ENCODE measurements at places on chromosomes 7 and 10. TPM values are rescaled to one million over a fixed set of nuclear protein-coding genes. Genes with fewer than 3 reads are reported as not detected.
A peak's percentile ranks its signal among the peaks of the same experiment; 100 is the strongest.

The PAXIP1 gene
- 10.5 TPM for total RNA-seq

DNA sequence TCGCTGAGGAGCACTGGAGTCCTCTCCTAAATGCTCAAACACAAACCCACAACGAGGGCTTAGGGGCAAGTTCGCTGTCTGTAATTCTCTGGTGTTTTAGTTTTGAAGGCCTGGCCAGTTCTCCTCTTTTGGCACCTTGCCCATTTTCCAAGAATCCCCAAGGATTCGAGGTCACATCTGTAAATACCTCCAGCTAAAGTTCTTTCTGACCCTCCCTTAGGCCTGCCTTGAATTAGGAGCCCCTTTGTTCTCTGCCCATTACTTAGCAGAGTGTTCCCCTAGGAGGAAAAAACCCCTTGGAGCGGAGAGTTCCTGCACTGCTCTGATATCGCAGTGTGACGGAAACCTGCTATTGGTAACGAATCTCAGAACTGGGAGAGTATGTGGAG lies 743 bp upstream of the PYROXD2 start:
- H3K4me1 ChIP-seq: peaks cover 14% of the 10 kb centered on the region
- H3K27me3 ChIP-seq: no peaks in the 10 kb centered on the region
- peaks cover 19% of the 10 kb centered on the region for H3K36me3 ChIP-seq
- H3K4me3 ChIP-seq: no peak overlapping the region
- DNase-seq: no peak
- no peak overlapping the region for H3K27ac ChIP-seq

- H3K27me3 ChIP-seq: no peaks in the 10 kb centered on the region
- H3K36me3 ChIP-seq: no peaks in the 10 kb centered on the region
- DNase-seq: peak; percentile 83
- H3K4me1 ChIP-seq: no peaks in the 10 kb centered on the region
Measured at GRCh38 chr7:98058186-98058585, 48.5 kb upstream of the LMTK2 start.

DNA sequence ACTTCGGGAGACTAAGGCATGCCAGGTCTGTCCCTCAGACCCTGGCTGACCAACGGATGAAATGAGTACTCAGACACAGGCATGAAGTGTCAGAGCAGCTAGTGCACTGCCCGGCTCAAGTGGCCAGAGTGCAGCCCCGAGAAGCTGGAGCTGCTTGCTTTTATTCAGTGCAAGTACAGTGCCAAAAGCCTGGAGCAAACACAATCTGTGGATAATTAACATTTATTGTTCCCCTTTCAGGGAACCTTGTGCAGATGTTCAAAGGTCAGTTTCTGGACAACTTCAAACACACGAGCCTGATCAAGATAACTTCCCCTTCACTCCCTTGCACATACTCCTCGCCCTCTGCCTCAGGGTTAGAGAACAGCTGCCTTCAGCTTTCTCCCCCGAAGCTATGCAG lies 7.9 kb upstream of the ATE1 start:
- no peak for DNase-seq
- no peaks in the 10 kb centered on the region for H3K27me3 ChIP-seq
- H3K4me1 ChIP-seq: no peaks in the 10 kb centered on the region
- no peak overlapping the region for H3K27ac ChIP-seq

DNA sequence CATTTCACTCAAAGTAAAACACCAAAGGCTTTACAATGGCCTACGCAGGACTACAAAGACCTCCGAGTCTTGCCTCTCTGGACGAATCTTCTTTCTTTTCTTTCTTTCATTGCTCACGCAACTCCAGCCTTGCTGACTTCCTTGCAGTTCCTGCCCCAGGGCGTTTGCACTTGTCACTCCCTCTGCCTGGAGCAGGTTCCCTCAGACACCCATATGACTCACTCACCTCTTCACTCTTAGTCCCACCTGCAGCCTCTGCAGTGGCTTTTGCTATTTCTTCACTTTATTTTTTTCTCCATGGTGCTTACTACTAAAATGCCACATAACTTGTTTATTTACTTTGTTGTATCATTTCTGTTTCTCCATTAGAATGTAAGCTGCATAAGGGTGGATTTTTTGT lies 33.1 kb downstream of the GHRHR start:
- H3K27ac ChIP-seq: no peak overlapping the region
- H3K27me3 ChIP-seq: no peaks in the 10 kb centered on the region
- no peaks in the 10 kb centered on the region for H3K4me1 ChIP-seq
- no peak for DNase-seq
- no peak overlapping the region for H3K4me3 ChIP-seq
- no peaks in the 10 kb centered on the region for H3K36me3 ChIP-seq
